Heart left ventricle (tissue), 16 donors: ENCODE measurements at places on chromosomes 3 and 15.

DNA sequence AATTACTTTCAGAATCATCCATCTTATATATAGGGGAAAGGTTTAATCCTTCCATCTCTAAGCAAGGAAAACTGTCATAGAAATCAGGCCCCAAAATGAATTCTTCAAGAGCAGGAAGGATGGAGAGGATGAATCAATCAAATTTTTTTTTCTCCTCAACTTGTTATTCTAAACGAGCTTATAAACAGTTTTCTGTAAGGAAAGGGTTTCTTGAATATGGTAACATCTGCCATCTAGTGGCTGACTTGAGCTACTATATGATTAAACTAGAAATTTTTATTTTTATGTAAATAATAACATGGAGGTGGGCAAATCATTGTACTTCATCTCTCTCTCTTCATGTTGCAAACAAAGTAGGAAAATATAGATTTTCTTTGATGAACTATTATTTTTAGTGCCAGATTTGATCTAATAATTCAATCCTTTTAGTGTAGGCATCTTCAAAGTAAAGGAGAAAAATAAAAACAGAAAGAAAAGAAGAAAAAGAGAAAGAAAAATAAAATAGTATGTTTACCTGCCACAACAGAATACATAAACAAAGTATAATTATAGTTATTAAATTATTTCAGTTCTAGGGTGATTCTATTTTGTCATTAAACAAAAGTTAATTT, 146.6 kb downstream of the SERPINI1 start:
- DNase-seq: no peak

- no peak for DNase-seq
Measured at GRCh38 chr15:40933517-40933902, 4.4 kb downstream of the DLL4 start.

GRCh38 chr3:184574515-184575417, 13.2 kb downstream of the EPHB3 start:
- no peak for DNase-seq

GRCh38 chr3:45545476-45545875, 49.1 kb upstream of the LIMD1 start:
- no peak for DNase-seq

DNA sequence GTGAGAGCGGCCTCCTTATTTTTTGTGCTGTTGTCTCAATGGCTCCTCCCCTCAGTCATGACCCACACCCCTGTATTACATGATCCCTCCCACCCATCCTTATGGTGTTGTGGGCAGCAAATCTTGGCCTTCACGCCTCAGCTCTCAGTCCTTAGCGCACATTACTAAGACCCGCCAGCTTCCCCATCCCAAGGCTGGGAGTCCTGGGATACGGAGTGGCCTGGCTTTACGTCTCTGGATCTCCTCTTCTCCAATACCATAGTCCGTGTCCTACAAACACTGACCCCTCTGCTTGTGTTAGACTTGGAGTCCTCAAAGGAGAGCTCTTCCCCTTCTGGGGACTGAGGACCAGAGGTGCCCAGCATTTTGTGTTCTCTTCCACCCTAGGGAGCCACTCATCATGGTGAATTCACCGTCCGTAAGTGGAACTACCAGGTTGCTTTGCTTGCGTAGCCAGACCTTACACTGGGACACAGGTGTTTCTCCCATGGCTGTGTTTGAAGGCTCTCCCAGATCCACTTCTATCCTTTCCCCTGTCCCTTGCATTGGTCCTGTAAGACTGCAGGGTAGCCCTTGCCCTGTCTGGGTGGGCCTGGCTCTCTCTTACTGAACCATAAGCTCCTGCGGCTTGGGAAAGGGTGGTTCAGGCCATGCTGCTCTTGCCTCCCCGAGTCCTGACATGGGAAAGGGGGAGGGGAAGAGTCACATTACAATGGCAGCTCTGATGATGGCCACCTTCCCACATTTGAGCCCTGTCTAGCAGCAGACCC, 13.6 kb downstream of the GRM2 start:
- DNase-seq: no peak

- DNase-seq: no peak
Measured at GRCh38 chr3:188171682-188172467, 17.9 kb downstream of the LPP start.

- no peak for DNase-seq
Measured at GRCh38 chr3:167466966-167467365, 6.9 kb downstream of the SERPINI2 start.

DNA sequence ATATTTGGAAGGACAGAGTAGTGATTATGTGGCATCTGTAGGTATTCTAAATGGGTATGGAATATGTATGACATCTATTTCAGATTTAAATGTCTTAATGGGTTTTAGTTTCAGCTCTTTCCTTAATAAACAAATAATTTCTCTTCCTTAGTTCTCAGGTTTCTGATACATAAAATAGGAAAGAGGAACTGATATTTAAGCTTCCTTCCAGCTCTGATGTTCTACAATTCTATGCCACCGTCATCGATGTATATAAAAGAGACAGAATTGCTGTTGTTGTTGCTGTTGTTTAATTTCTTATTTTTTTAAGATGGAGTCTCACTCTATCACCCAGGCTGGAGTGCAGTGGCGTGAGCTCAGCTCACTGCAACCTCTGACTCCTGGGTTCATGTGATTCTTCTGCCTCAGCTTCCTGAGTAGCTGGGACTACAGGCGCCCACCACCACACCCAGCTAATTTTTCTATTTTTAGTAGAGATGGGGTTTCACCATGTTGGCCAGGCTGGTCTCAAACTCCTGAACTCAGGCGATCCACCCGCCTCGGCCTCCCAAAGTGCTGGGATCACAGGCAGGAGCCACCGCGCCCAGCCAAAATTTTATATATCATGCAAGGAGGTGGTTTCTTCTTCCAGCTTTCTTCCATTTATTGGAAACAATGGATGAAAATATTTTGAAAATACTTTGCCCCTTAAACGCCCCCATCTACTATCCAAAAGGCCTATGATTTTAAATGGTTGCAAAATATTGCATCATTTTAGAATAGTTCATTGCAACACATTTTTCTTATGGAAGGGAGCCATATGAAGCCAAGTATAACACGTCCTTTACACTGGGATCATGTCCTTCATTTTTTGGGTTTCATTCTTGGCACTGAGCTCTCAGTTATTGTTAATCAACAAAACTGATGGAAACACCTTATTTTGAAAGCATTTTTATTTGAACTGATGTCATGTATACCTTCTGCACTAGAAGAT, 13.9 kb upstream of the C15orf61 start:
- no peak for DNase-seq

- no peak for DNase-seq
Measured at GRCh38 chr3:182784542-182784941, 8.8 kb upstream of the ATP11B start.

DNA sequence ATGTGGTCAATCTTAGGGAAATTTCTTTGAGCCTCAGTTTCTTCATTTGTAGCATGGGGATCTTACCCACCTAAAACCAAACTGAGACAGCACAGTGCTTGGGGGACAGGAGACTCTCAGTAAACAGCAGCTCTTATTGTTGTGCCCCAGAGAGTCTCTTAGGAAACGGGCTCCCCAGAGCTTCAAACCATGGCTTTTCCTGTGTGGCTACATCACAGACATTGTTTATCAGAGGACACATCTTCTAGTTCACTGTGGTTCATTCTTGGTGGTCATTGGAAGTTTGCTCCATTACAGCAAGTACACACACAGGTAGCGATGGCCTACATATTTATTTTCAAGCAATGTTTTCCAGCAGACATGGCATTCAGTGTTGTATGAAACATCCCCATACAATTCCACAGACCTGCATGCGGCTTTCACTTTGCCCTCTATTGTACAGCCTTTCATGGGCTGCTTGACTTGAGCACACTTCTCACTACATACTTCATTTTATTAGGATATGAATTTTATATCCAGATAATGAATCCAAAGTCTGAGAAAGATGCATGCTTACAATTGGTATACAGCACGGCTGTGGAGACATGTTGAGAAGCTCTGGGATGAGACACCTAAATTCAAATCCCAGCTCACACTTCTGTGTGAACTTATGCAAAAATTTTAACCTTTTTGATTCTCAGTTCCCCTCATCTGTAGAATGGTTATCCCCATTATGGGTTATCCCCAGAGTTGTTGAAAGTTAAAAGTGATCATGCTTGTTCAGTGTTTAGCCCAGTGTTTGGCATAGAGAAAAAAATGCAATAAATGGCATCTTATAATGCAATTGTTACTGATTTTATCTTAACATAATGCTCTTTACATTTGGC, 84.8 kb upstream of the ICE2 start:
- DNase-seq: no peak

GRCh38 chr3:56593455-56594158, 36.6 kb downstream of the CCDC66 start:
- DNase-seq: no peak

DNA sequence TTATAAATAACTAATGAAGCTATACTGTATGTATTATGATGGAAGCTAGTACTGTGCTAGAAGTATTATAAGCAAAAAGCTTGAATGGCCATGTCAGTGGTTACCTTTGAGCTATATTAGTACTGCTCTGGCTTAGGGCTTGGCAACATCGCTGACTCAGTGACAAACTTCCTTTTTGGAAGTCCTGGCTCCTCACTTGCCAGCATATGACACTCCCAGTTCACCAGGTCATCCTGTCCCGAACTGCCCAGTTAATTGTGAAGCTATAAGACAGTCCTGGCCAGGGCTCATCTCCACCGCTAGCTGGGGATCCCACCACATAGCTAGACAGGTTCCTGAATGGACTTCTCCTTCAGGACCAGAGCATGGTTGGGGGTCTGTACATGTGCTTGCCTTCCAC, 31.9 kb downstream of the RAB8B start:
- DNase-seq: peak; percentile 48

DNA sequence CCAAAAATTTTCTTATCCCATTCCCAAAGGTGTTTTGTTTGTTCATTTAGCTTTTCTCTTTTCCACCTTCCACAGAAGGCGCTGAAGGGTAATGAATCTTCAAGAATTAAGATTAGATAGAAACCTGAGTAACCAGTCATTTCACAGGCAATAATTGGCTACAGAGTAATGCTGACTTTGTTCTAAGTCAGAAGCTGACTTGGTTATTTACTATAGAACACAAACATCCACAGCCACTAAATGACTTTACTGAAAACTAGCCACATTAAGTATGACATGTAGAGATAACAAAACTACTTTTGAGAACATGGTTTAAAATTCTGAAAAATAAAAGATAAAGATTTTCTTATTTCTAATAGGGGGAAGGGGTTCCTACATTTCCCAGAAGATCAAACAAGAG, 7.8 kb downstream of the CLDND1 start:
- no peak for DNase-seq

DNA sequence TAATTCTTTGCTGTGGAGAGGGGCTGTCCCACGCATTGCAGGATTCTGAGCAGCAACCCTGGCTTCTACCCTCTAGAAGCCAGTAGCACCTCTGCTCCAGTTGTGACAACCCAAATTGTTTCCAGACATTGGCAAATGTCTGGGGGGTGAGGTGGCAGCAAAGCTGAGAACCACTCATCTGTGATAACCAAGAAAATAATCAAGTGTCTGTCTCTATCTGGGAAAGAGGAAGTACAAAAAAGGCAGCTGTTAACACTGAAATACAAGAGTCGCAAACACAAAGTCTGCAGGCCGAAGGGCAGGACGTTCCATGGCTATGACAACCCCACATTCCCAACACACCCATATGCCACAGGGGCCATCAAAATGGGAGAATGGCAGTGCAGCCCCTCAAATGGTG, 42.2 kb upstream of the GNB5 start:
- DNase-seq: no peak

DNA sequence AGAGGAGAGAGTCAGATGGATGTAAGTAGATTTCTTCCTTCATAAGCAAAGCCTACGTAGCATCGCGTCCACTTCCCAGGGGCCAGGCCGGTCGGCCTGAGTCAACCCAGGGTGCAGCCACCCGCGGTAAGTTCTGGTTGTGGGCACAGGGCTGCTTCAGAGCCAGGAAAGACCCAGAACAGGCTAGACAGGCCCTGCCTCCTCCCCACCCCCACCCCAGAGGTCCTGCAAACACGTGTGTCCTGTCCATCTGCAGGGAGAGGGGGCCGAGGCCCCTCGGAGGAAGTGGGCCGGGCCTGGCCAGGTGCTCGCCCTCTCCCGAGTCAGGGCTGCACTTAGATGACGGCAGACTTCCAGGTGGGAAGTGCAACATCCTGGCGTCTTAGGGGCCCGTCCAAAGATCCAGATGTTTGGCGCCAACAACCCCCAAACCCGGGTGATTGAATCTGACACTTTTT, 100.8 kb upstream of the ALDH1A3 start:
- no peak for DNase-seq

GRCh38 chr3:30871720-30872119, 22.7 kb downstream of the GADL1 start:
- DNase-seq: no peak

GRCh38 chr3:112261742-112262141, 32.3 kb downstream of the SLC9C1 start:
- no peak for DNase-seq

- peak; percentile 33 for DNase-seq
Measured at GRCh38 chr3:158434412-158435038, 136.5 kb upstream of the MLF1 start.

DNA sequence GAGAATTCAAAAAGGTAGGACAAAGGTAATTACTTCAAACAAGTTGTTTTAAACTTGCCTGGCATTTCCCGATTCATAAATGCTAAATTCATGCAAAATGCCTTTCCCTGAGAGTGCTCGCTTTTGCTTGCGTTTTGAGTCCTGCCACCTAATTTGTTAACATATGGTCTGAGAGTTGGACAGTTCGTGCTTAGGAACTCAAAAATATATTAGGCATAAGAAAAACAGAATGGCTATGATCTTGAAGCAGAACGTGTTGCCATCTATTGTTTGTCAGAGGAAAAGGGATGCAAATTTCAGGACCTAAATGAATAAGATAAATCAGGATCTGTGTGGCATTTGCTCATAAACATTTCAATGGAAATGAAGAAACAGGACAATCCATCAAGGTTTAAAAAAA, 195.8 kb downstream of the ZMAT3 start:
- no peak for DNase-seq

DNA sequence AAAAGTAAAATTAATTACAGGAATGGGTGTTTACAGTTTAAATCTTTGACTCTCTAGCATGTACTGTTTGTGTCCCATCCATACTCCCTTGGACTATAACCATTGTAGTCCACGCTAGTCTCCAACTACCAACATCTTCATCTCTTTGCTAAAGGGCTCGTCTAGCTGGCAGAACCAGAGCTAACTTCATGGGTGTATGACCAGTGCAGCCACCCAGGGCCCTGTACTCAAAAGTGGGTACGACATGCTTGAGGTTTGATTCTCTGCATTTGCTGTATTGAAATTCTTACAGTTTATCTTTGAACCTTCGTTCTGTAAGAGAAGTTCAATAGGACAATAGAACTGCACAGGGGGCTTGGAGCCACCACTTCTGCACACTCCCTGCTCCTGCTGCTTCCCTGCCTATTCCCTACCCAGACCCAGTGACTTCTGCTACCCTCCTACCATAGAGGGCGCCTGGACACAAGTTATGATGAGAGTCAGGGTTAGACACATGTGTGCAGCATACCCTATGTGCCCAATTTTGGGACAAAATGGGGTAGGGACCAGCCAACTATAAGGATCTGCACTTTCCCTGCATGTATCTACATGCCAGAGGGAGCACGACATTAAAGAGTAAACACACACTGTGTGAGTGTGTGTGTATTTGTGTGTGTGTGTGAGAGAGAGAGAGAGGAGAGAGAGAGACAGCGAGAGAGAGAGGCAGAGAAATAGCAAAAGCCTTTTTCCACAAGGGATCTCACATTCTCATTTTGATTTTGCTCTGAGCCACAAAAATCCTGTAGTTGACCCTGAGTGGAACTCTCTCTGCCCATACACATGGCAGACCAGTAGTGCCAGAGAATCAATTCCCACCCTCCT, 59.0 kb upstream of the NECTIN3 start:
- DNase-seq: no peak
